ENCODE measurements at places on chromosomes 5 and 9.

- peak; percentile 30 for DNase-seq
Measured at GRCh38 chr9:89605465-89606048, 745 bp downstream of the GADD45G start.

DNA sequence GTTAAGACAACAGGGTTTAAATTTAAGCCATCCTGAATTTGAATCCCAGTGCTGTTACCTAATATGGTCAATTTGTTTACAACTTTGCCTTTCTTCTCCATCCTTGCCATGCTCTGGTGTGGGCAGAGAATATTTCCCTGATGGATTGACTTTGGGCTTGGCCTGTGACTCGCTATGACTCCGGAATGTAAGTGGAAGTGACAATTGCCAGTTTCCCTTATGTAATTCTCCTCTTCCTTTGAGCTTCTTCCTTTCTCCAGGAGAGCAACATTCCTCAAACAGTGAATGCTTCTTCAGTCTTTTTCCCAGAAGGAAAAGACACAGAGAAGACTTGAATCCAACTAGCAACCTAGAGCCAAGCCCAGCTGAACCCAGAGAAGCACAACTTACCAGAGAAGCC, 159.1 kb downstream of the LURAP1L start:
- DNase-seq, result no peak

DNA sequence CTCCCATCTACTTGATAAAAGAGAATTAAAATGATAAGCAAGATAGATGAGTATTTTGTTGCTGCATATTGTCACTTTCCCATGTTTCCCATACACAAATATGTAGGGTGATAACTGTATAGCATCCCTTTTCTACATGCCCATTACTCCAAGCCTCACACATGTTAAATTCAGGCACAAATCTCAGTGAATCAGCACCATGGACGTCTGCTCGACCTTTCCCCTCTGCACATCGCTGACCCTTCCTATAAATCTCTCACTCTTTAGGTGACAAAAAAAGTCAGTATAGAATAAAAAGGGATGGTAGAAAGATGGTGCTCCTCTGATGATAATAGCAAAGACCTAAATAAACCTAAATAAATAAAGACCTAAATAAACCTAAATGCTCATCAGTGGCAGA, 1097.7 kb upstream of the C9orf72 start:
- DNase-seq, result no peak

GRCh38 chr9:23603311-23603710, 222.7 kb downstream of the ELAVL2 start:
- DNase-seq, result no peak

DNA sequence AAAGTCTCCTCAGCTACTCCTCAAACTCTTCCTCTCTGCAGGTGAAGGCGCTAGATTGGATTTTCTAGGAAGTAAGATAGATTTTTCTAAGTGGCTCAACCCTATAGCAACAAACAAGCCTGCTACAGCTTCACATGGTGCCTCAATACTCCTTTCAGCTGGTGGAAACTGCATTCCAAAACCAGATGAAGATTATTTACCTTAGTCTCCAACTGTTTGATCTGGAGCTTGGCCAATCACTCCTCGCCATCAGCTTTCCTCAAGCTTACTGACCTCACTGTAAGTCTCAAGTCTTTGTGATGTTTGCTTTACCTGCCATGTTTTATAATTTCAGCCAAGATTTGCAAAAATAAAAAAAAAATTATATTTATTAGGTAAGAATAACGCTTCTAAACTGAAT, 622.4 kb downstream of the CHSY3 start:
- DNase-seq, result no peak

DNA sequence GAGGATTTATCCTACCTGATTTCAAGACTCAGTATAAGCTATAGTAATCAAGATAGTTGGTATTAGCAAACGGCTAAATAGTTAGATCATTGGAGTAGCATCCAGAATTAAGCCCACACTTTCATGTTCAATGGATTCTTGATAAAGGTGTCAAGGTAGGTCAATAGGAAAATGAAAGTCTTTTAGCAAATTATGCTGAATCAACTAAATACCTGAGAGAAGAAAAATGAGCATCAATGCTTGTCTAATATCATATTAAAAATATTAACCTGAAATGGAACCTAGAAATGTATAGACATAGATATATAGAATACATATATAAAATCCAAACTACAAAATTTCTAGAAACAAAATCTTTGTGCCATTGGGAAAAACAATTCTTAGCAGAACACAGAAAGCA, 685.6 kb downstream of the DTWD2 start:
- no peak for DNase-seq

- DNase-seq, result no peak
Measured at GRCh38 chr5:10235350-10235749, 14.3 kb downstream of the ATPSCKMT start.

DNA sequence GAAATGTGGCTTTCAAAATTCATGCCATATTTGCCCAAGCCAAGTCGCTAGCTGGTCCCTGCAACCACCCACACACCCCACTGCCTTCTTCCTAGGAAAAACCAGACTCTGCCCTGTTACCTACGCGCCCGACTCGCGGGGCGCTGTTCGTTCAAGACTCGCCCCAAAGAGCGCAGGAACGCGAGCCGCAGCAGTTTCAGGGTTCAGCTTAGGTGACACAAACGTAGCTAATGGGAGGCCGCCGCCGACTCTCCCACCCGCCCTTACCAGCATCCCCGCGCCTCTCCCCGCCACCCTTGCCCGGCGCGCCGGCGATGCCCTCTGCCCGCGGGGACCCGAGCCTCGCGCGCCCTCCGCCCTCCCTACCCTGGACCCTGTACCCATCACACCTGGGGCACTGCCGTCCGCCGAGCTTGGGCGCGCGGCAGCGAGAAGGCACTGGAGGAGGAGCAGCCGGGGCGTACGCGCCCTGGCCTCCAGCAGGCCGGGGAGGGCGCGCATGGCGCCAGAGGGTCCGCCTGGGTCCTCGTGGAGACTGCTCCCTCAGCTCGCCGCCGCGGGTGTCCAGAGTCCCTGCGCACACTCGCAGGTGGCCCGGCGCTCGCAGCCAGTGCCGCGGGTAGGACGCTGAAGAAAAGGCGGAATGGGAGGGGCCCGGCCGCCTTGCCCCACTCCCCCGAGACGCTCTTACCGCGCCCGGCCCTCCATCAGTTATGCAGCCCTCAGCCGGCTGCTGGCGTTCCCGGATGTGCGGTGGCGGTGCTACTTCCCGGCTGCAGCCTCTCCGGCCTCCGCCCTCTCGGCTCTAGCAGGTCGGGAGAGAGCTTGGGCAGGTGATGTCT, at the start of gene EMB:
TSS of gene EMB (minus strand) at position 638 of the 842 bp plus-strand sequence. CDS start at position 501, 137 bp downstream.
- DNase-seq, result peak; percentile 82

GRCh38 chr5:143262393-143263174, 140.9 kb downstream of the NR3C1 start:
- no peak for DNase-seq

DNA sequence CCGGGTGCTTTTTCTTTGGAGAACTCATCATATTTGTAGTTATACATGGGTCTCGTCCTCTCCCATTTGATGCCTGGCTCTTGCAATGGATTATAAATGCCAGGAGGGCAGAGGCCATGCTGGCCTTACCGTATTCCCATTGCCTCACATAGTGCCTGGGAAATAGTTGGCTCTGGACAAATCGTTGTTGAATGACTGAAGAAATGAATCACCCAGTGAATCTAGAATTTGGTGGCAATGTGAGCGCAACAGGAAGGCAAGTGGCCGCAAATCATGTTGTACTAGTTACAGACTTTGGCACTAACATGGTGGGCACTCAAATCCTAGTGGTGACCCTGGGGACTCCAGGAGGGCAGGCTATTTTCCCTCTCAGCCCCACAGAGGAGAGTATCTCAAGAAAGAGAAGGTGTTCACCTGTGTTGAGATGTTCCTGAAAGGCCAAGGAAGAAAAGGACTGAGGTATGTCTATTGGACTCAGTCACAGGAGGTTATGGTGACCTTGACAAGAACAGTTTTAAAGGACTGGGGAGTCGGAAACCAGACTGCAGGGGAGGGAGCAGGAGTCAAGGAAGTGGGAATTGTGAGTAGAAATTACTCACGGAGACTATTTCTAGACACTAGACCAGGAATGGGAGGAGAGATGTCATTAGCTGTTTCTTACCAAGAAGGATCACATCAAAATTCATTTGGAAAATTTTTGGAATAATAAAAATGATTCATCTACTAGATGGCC, 61.7 kb upstream of the COL15A1 start:
- DNase-seq, result no peak

GRCh38 chr5:34547300-34548085, 108.6 kb upstream of the RAI14 start:
- DNase-seq, result no peak

DNA sequence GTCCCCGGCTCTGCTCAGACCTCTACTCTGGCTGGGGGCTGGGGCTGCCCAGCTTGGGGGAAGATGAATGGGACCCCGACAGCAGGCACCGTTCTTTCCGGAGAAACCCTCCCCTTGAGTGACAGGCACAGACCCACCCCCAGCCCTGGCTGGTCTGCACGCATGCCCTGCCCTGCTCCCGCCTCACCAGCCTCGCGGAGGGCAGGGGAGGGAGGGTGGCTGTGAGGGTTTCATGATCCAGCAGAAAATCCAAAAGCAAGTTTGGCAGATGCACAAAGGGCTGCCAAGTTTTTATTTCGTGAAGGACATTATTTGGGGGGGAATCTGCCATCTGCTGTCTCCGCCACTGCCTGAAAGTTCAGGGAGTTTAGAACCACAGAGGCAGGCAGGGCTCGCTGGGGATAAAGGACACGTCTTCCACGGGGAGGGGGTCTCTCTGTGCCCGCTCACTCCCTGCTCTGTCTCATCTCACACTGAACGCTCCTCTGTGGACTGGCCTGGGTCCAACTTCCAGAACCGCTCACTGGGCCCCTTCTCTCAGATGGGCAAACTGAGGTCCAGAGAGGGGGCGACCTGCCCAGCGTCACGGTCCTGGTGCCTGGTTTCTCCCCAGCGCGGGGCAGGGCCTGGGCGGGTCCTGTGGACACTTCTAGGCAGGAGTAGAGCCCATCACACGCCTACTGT, 92.9 kb downstream of the RXRA start:
- DNase-seq, result no peak

- DNase-seq, result no peak
Measured at GRCh38 chr9:107637421-107638420, 148.2 kb upstream of the KLF4 start.

GRCh38 chr9:74478606-74479005, 18.5 kb upstream of the RORB start:
- DNase-seq, result no peak

DNA sequence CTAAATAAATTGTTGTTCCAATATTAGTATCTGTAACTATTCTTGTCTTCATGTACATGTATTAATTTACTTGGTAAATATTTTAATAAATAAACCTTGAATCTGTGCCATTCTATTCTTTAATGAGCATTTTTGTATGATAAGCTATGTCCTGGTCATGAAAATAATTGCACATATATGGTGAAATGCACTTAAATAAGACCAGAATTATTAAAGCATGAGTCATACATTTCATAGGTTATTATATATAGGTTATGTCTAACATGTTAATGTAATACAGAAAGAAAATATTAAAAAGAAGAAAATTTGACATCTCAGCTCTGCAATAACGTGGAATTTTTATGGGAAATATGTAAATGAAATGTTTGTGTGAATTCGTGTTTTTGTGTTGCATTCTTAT, 1168.1 kb downstream of the TAF11L14 start:
- no peak for DNase-seq

- DNase-seq, result peak; percentile 16
Measured at GRCh38 chr5:100827481-100827889, 75.6 kb downstream of the ST8SIA4 start.

- no peak for DNase-seq
Measured at GRCh38 chr9:133306242-133307204, 29.5 kb downstream of the SURF6 start.

- no peak for DNase-seq
Measured at GRCh38 chr5:17069995-17070511, 134.0 kb upstream of the MYO10 start.

DNA sequence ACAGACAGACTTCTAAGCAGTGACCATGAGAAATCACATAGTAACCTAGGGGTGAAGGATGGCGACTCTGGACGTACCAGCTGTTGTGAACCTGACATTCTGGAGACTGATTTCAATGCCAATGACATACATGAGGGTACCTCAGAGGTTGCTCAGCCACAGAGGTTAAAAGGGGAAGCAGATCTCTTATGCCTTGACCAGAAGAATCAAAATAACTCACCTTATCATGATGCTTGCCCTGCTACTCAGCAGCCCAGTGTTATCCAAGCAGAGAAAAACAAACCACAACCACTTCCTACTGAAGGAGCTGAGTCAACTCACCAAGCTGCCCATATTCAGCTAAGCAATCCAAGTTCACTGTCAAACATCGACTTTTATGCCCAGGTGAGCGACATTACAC, 38.0 kb upstream of the CCDC152 start:
- DNase-seq, result no peak

- no peak for DNase-seq
Measured at GRCh38 chr5:16934123-16934522, 2.0 kb downstream of the MYO10 start.

GRCh38 chr9:126113756-126114408, 212.7 kb upstream of the MVB12B start:
- DNase-seq, result no peak

DNA sequence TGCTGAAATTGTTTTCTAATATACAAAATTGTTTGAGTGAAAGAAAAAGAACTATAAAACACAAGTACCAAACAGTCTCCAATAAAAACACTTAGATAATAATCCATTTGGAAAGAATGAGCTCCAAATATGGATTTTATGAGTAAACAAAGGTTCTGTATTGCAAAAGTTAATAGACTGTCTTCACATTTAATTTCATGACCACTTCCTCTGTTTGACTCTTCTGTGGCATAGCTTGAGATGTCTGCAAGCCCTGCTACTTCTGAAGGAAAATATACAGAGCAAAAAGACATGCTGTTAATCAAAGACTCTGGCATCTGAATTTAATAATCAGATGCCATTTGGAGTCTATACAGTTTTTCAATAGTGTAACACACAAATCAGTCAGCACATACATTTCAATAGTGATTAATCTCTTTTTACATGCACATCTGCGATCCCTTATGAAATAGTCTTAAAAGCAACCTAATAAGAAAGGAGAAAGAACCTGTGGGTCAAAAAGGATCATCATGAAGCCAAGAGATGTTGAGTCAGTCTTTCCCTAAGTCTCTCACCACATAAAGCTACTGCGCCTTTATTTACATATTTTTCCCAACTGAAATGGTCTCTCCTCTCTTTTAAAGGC, 165.4 kb upstream of the LHFPL2 start:
- DNase-seq, result no peak

DNA sequence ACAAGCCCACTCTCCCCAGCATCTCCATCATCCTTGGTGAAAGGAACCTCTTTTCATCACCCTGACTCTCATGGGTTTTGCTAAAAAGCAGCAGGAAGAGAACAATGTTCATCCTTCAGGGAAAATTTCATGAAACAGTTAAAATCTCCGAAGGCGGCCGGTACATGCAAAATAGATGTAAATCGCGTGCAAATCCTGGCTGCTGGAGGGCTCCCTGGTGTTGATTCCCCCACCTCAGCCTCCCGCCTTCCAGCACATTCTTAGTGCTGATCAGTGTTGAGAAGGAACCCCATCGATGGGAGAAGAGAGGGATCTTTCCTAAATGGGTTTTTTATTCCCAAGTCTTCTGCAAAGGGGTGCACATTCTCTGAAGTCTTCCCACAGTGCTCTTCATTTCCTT, 8.7 kb upstream of the GFI1B start:
- DNase-seq, result no peak
